ENCODE measurements at places on chromosomes 1 and 21.

- no peak for DNase-seq
These were observed 739 bp downstream of the SMG5 start for GRCh38 chr1:156281693-156282478.

GRCh38 chr1:17018849-17019248 lies 7.1 kb upstream of the ATP13A2 start:
- no peak for DNase-seq

DNA sequence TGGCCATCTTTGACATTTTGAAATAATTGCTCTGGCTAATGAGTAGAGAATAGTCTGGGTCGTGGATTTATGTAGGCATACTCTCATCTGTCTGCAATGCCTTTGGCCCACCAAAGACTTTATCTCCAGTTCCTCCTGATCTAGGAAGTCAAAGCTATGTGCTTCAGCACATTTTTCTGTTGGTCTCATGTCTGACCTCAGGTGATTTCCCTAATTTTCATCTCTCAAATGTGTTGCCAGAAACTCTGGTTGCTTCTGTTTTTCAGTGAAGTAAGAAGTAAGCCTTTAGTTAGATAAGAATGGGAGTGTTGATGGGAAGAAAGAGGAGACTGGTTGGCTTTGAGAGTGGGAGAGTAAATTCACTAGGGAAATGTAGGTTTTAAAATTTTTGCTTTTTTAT lies 66.4 kb downstream of the GPR88 start:
- no peak for DNase-seq

GRCh38 chr1:6358144-6358624 lies 35.4 kb downstream of the ACOT7 start:
- DNase-seq = no peak

GRCh38 chr1:153790313-153790965 lies 15.2 kb downstream of the SLC27A3 start:
- DNase-seq = peak; percentile 85

DNA sequence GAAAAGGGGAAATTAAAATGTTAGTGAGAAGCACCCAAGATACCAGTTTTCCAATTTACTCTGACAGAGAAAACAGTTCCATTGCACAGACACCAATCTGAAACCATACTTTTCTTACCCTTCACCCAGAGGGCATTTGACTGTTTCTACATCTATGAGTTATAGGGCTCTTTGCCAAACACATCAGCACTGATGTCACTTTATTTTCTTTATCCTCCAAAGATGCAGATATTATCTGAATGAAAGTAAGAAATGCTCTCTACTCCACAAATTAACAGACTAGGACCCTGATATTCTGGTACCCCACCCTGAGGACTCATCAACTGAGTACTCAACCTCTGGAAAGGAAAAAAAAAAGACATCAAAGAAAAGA lies 24.2 kb upstream of the PEX19 start:
- DNase-seq = no peak

GRCh38 chr1:15712168-15712567 lies 23.9 kb upstream of the SLC25A34 start:
- DNase-seq = no peak

- DNase-seq = no peak
These were observed 7.7 kb upstream of the SLC26A9 start for GRCh38 chr1:205950826-205951549.

GRCh38 chr1:203999618-204000017 lies 73.3 kb upstream of the SOX13 start:
- no peak for DNase-seq

Data from urinary bladder (tissue), 4 donors.